GM04503 (cell line): ENCODE measurements at places on chromosomes 3 and 15.

GRCh38 chr3:78277220-78277619, 1237.3 kb downstream of the ROBO2 start:
- no peak for DNase-seq

- DNase-seq, result no peak
Measured at GRCh38 chr3:41126961-41127360, 72.3 kb upstream of the CTNNB1 start.

- no peak for DNase-seq
Measured at GRCh38 chr3:72974956-72975355, 21.7 kb upstream of the PPP4R2 start.

DNA sequence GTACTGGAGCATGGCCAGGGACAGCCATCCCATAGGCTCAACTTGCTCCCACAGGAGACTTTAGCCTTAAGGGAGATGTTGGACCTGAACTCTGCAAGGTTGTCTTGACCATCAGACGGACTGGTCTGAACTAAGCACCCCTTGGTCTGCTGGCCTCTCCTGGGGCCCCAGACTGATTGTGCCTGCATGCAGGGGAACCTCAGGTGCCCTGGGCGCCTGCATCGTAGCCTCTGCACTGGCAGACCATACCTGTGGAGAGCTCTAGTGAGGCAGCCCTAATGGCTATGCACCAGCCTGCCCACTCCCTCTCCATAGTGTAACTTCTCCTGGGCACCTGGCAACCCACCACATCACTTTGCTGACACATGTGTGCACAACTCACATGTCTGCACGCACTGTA, 395.6 kb downstream of the ZPLD1 start:
- DNase-seq, result no peak

GRCh38 chr15:62122249-62122648, 42.8 kb downstream of the C2CD4B start:
- no peak for DNase-seq

DNA sequence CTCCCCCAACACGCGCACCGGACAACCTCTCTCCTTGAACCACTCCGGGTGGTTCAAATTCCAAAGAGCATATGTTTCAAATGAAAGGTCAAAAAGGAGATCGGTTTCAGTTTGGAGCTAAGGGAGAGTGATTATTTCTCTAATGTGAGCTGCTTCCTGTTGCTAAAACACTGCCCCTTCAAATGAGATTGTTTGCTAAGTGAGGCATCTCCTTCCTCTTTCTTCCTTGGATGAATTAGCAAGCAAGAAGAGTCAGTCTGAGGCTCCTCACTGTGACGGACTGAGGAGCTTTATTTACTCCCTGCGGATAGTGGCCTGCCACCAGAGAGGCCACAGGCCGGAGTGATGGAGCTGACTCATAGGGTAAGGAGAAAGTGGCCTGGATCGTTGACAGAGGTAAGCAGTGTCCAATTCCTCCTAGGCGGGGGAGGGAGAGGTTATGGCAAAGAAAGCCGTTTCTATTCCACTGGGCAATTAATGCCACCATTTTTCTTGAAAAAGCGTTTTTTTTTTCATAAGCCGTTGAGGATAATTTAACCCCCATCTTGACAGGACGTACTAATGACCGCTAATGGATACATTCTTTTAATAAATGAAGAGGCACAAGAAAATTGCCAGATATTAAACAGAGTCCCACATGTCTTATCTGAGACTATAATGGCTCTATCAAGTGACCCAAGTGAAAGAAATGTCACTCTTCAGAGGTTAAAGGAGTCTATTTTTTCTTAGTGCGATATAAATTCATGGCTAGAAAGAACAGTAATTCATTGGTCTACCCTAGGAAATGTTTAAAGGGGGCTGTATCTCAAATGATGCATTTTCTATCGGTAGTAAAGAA, 167.0 kb upstream of the ANKRD28 start:
- DNase-seq, result no peak

GRCh38 chr3:105944276-105944675, 75.5 kb upstream of the CBLB start:
- DNase-seq, result no peak

GRCh38 chr15:78056714-78057269, 20.7 kb downstream of the TBC1D2B start:
- no peak for DNase-seq

- no peak for DNase-seq
Measured at GRCh38 chr15:22945071-22945470, 35.1 kb downstream of the CYFIP1 start.

- DNase-seq, result no peak
Measured at GRCh38 chr3:40173227-40173721, 136.2 kb upstream of the EIF1B start.

- no peak for DNase-seq
Measured at GRCh38 chr3:133121450-133121849, 83.3 kb downstream of the TMEM108 start.

- DNase-seq, result no peak
Measured at GRCh38 chr3:76500746-76501275, 539.1 kb upstream of the ROBO2 start.

GRCh38 chr15:87938031-87938430, 318.5 kb downstream of the NTRK3 start:
- DNase-seq, result no peak

DNA sequence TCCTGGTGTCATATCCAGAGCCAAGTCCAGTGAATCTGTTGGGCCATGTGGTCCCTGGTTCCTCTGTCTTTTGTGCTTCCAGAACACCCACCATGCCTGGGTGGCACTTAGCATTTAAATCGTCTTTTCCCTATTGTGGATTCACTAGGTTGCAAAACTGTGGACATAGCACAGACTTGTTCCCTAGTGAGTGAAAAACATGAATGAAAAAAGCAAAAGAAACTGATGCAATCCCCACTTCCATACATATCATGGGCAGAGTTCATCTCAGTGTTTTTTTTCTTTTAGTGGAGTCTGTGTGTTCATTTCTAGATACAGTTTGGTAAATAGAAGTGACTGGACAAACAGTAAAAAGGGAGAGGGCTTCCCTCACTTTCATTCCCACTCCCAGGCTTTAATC, 170.5 kb downstream of the SLCO3A1 start:
- DNase-seq, result no peak

DNA sequence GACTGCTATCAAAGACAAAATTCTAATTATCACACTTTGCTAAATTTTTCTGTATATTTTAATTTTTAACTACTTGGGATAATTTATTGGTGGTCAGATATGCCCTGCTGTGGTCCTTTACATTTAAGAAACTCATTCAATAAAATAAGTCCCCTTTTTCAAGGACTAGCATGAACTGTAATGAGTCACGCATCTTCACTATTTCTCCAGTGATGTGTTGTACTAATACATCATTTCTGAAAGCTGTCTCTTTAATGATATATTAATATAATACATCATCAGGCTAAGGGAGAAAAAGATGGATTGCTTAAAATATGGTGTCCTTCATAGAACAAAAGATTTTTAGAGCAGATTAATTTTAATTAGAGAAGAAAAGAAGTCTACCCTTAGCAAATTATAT, 901.4 kb downstream of the DIPK2A start:
- no peak for DNase-seq

GRCh38 chr3:132573797-132574211, 23.3 kb upstream of the ACKR4 start:
- DNase-seq, result peak; percentile 64

- DNase-seq, result peak; percentile 76
Measured at GRCh38 chr3:114496874-114497273, 203.0 kb downstream of the TIGIT start.

GRCh38 chr3:133475245-133476010, 75.6 kb downstream of the BFSP2 start:
- DNase-seq, result no peak

DNA sequence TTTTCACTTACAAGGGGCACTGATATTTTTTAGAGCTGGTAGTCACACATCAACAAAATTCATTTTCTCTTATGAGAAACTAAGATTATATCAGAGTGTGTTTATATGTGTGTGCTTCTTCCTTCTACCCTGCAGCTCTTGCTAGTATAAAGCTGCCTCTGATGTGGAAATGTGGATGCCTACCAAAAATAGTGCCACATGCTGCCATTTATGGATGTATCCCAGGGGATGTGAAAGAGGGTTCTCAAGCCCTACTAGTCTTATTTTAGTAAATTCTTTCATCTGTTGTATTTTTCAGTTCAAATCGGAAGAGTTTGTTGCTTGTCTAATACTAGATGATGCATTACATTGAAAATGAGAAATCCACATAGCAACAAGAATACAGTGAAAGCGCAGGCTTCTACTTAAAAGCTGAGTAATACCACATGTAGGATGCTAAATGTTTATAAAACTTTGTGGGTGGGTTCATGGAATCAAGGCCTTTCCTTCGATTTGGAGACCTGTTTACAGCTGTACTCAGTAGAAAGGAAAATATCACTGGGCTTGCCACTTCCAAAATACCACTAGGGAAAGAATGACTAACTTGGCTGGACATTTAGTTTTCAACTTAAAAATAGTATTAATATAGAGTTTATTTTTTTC, 399.2 kb downstream of the EPHA3 start:
- no peak for DNase-seq

DNA sequence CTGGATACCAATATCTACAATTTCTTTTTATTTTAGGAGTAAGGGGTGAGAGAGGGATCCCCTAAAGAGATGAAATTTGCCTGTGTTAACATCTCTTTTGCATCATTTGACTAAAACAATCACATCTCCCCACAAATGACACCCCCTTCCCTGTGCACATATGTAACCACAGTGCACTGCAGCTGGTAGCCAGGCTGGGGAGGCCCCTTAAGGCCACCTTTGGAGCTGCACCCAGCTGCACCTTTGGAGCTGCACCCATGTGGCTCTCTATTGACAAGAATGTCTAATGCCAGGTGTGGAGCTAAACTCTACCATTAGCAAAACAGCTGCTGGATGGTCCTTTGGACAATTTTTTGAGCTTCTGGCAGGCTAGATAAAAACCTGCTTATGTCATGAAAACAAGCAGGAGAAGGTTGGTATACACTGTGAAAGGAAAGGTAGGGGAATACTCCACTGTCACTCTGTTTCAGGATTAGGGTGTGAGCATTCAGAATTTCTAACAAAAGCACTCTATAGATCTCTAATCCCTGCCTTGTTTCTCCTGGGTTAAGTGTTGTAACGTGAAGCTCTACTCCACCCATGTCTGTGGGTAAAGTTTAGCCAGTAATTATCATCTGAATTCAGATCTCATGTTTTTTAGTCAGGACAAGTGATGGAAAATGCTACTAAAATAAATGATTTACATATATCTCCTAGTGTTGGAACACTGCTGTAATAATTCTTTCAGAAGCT, 52.1 kb downstream of the TFG start:
- no peak for DNase-seq

GRCh38 chr3:173225351-173225750, 84.3 kb upstream of the SPATA16 start:
- DNase-seq, result no peak
